ENCODE measurements at places on chromosomes 1 and 21.

GRCh38 chr1:242569867-242570266, 45.4 kb upstream of the PLD5 start:
- DNase-seq = no peak

DNA sequence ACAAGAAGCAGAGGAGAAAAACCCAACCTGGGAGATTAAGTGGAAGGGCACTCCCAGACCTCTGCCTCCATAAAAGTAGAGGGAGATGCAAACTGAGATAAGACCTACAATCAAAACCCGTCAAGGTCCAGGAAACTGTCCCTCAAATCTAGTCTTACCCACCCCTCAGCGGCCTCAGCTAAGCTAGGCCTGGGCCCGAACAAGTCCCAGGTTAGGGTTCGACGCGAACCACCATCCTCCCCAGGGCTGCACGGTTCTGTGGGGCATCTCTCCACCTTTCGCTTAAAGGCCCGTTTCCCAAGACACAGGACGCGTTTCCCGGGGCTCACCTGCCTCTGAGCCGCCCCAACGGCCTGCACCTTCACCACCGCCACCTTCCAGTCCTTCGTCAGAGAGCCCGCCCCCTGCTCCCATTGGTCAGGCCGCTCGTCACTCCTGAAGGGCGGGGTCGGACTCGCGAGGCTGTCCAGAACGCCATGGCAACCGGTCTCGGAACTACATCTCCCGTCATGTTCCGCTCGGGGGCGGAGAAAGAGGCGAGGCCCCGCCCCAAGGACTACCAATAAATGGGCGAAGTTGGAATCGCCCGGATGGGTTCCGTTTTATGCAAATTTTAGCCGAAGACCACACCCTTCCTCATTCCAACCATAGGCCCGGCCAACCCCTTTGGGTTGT, at the start of gene CRYZL1:
TSS of gene CRYZL1 (minus strand) at position 390 of the 675 bp plus-strand sequence. CDS start 10,190 bp downstream, outside the sequence.
- peak; percentile 100 for DNase-seq

GRCh38 chr1:169727307-169727706, 6.6 kb downstream of the SELE start:
- DNase-seq = no peak

DNA sequence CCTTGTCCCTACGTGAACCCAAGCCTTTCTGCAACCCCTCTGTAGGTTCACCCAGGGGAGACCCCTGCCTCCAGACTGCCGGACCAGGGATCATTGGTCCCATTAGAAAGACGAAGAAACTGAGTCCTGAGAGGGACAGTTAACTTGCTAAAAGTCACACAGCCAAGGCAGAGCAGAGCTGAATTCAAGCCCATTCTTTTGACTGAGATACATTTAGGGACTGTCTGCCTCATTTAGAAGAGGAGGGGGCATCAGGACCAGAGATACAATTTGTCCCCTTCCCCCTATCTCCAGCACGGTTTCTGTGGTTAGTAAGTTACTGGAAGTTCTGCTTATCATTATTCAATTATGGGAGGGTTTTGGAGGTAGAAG, 19.1 kb downstream of the KCNQ4 start:
- DNase-seq = no peak

GRCh38 chr21:45074818-45075595, 627 bp downstream of the ADARB1 start:
- DNase-seq = peak; percentile 45

DNA sequence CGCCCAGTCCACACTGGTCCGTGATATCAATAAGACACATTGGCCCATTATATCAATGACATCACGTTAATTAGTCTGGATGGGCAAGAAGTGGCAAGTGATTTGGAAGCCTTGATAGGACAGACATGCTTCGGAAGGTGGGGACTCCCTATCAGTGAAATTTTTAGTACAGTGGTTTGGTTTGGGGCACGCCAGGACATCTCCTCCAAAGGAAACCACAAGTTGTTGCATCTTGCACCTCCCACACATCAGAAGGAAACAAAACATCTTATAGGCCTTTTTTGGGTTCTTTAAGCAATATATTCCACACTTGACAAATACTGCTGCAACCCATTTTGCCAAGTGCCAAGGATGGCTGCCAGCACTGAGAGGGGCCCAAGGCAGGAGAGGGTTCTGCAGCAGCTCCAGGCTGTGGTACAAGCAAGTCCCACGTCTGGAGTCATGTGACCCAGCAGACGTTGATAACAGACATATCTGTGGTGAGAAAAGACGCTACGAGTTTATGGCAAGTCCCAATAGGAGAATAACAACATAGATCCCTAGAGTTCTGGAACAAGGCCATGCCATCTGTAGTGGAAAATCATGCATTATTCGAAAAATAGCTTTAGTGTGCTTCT, 95.3 kb upstream of the DISP3 start:
- no peak for DNase-seq

DNA sequence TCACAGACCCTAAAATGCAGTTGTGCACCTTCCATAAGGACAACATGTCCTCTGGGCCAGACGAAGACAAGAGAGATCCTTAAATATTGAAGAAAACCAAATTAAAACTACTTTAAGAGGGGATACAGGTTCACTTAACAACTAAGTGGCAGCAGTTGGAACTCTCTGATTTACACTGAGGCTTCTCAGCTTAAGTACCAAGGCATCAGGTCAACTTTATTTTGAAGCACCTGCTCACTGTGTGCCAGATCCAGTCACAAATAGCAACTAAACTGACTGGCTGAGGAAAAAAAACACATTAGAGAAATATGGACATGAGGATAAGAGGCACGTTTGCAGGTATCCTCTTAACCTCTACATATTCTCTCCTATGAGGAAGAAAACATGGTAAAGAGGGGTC, 33.2 kb downstream of the SLC35D1 start:
- no peak for DNase-seq

Measured in activated CD4-positive, alpha-beta T cell treated with anti-CD3 and anti-CD28 coated beads, Interleukin-2, amount 50 U/mL, for 48 hours (primary cell).